CD8-positive, alpha-beta memory T cell (primary cell): ENCODE measurements at places on chromosomes 7 and 10. TPM values are rescaled to one million over a fixed set of nuclear protein-coding genes. Genes with fewer than 3 reads are reported as not detected.

The CUZD1 gene
- polyA plus RNA-seq, result 1.6 TPM

The FAM237B gene
- not detected for polyA plus RNA-seq

The ERVW-1 gene
- polyA plus RNA-seq, result not detected

The ACTR3C gene
- polyA plus RNA-seq, result 4.7 TPM

The RHOBTB1 gene
- not detected for polyA plus RNA-seq

The FAM25C gene
- not detected for polyA plus RNA-seq

The COBL gene
- polyA plus RNA-seq, result not detected

The SLC29A4 gene
- polyA plus RNA-seq, result 0.21 TPM

The SCD gene
- 5.1 TPM for polyA plus RNA-seq

The NRP1 gene
- not detected for polyA plus RNA-seq

The UTF1 gene
- polyA plus RNA-seq, result not detected

The ELN gene
- polyA plus RNA-seq, result not detected

The SIRT1 gene
- 20.1 TPM for polyA plus RNA-seq

The ZNF239 gene
- 0.90 TPM for polyA plus RNA-seq

The STK32C gene
- polyA plus RNA-seq, result 8.5 TPM

The TSPAN12 gene
- not detected for polyA plus RNA-seq

The DLX6 gene
- polyA plus RNA-seq, result not detected

The AGAP6 gene
- polyA plus RNA-seq, result 1.8 TPM

The IFIT1B gene
- polyA plus RNA-seq, result 0.14 TPM

The NYAP1 gene
- polyA plus RNA-seq, result not detected

The AKR1C8 gene
- polyA plus RNA-seq, result not detected

The GRID2IP gene
- polyA plus RNA-seq, result not detected

The HOXA7 gene
- polyA plus RNA-seq, result not detected

The FAM13C gene
- not detected for polyA plus RNA-seq

The POM121C gene
- polyA plus RNA-seq, result 28.0 TPM

The LRRC18 gene
- not detected for polyA plus RNA-seq

The MYOZ1 gene
- polyA plus RNA-seq, result not detected

The PCLO gene
- not detected for polyA plus RNA-seq

The FAM131B gene
- polyA plus RNA-seq, result 1.6 TPM

The PTF1A gene
- not detected for polyA plus RNA-seq

The LBX1 gene
- not detected for polyA plus RNA-seq

The METTL27 gene
- polyA plus RNA-seq, result not detected

The FOXP2 gene
- not detected for polyA plus RNA-seq

The ZNF365 gene
- 2.7 TPM for polyA plus RNA-seq

The ACSM6 gene
- polyA plus RNA-seq, result not detected

The TUBB8 gene
- polyA plus RNA-seq, result not detected

The TAS2R41 gene
- polyA plus RNA-seq, result not detected

The GIMAP8 gene
- 30.1 TPM for polyA plus RNA-seq

The KCP gene
- not detected for polyA plus RNA-seq

The NCAPG2 gene
- polyA plus RNA-seq, result 4.3 TPM

The SLC37A3 gene
- polyA plus RNA-seq, result 12.0 TPM

The ACHE gene
- polyA plus RNA-seq, result 0.30 TPM

The KNDC1 gene
- 0.05 TPM for polyA plus RNA-seq
